ENCODE measurements at places on chromosomes 13 and 19.

GRCh38 chr13:44373601-44374347 is at the start of gene SERP2:
SERP2 (plus strand) TSS chr13:44373824; CDS start chr13:44374026, 202 bp downstream.
- no peak for DNase-seq

DNA sequence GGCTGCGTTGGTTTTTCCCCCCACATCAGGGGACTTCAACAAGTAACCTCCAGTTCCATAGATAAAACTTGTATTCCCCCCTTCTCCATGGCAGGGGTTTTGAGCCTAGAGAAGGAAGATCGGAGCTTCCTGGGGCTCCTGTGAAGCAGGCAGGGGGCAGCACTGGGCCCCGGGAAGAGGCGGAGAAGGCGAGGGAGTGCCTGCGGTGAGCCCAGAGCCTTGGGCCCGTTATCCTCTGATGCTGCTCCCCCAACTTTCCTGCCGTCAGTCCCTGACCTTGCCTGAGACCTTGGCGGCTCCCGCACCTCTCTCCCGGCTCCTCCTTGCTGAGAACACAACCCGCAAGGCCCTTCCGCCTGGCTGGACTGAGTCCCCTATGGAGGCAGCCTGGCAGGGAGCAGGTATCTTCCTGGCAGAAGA is 2.5 kb downstream of the LIPE start:
- no peak for DNase-seq

- no peak for DNase-seq
Observed at GRCh38 chr19:4297901-4298809, 4.0 kb downstream of the TMIGD2 start.

DNA sequence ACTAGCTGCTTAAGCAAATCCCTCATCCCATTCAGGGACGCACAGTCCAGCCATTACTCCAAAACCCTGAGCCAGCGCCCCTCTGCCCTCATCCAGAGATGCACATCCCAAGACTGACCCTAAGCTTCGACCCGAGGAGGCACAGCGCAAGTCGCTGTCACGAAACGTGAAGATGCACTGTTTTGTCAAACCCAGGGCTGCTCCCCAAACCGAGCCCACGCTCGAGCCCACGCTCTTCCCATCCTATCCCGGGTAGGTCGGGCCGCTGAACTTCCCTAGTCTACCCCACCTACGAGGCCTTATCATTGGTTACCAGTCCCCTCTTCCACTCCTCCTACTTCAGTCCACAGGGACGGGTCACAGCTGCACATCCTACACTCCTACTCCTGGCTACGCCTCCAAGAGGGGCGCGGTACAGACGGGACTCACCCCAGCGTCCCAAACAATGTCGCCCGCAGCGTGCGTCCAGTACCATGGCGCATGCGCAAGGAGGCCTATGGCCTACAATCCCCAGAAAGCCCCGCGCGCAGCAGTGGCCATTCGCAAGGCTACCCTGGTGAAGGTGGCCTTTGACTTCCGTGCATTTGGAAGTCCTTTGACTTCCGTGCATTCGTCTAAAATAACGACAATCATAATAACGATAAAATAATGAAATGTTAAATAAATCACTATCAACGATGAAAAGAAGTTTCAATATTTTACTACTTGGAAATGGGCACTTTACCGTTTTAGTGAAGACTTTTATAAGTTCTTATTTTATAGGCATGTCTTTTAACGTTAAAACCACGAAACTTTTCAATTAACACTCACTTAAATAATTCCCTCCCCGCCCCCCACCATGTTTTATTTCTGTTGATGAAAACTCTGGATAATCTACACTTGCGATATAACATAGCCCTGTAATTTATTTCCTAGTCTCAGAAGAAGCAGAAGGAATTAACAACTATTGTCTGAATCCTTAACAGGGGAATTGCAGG is at the start of gene ZNF285:
ZNF285 (minus strand) TSS at position 470 of the 977 bp plus-strand sequence. CDS start 4,395 bp downstream, outside the sequence.
- peak; percentile 81 for DNase-seq

DNA sequence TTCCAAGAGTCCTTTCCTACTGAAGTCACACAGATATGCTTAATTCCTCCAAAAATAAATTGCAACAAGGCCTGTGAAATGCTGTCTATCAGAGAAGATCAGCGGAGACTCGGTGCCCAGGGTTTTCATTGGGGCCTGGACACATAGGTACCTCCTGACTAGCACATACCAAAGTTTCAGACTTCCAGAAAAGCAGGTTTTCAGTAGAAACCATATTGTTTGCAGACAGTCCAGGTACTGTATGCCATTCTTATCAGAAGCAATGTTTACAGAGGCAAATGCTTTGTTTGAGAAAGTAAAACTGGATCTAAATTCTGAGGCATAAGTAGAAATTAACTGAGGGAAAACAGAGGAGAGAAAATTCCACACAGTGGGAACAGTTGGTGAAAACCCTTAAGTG is 12.8 kb downstream of the ZNF229 start:
- no peak for DNase-seq

DNA sequence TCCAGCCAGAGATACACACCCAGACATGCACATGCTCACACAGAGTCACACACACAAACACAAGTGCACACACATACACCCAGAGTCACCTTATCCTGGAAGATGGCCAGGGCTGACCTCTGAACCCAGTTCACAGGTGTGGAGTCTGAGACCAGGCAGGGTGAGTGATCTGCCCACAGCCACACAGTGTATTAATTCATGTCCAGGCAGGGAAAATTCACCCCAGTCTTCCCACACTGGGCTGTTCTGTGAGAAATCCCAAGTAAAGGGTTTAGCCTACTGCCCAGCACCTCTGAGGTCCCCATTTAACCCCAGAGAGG is 2.0 kb downstream of the POU2F2 start:
- no peak for DNase-seq

DNA sequence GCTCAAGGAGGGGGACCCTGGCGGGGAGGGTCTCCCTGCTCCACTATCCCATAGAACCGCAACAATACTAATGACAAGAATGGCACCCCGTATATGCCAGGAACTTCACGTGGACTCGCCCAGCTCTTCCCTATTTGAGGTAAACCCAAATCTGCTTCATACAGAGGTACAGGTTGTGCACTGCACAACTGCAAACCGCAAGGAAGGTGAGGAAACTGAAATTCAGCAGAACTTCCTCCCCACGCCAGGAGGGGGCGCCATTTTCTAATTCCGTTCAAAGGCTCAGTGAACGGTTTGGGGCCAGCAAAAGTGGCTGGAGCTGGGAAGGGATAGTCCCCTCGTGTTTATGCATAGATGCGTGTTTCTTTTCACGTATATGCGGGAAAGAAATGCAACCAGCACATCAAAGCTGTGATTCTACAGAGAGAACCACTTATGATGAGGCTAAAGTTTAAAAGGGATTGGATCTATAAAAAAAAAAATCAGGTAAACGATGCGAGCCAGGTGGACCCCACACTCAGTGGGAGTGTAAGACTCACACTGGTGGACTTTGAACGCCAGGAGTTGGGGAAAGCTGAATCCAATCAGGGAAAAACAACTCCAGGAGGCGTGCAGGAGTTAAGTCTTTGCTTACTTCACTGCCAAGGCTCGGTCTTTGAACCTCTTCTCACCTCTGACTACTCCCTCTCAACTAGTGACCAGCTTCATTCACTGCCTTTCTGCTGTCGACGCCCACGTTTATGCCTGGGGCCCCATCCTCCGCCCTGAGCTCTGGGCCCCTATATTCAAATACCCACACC is 20.3 kb downstream of the C19orf81 start:
- peak; percentile 32 for DNase-seq

- peak; percentile 90 for DNase-seq
Observed at GRCh38 chr19:11987405-11988281, 22.8 kb downstream of the ZNF763 start.

GRCh38 chr13:68872338-68872737 is 1235.3 kb upstream of the ATXN8OS start:
- no peak for DNase-seq

DNA sequence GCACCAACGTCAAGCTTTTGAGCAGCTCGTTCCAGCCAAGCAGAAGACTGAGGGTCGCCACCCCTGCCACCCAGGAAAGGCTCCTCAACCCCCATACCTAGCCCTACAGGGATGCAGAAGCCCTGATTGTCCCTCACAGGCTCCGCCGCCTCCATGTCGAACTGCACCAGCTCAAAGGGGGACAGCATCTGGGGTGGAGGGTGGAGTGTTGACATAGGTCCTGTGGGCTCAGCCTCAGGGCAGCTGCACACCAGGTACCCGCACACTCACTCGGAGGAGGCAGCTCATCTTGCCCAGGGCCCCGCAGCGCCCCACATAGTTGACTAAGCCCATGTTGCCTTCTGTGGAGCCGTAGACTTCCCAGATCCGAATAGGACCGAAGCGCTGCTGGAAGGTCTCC is 11.6 kb downstream of the SLC27A5 start:
- DNase-seq = no peak

GRCh38 chr19:5037936-5038335 is 69.0 kb downstream of the KDM4B start:
- DNase-seq = no peak

GRCh38 chr13:94583926-94584325 is 12.0 kb downstream of the TGDS start:
- DNase-seq = no peak

GRCh38 chr13:45696610-45697226 is 5.4 kb upstream of the CBY2 start:
- no peak for DNase-seq

DNA sequence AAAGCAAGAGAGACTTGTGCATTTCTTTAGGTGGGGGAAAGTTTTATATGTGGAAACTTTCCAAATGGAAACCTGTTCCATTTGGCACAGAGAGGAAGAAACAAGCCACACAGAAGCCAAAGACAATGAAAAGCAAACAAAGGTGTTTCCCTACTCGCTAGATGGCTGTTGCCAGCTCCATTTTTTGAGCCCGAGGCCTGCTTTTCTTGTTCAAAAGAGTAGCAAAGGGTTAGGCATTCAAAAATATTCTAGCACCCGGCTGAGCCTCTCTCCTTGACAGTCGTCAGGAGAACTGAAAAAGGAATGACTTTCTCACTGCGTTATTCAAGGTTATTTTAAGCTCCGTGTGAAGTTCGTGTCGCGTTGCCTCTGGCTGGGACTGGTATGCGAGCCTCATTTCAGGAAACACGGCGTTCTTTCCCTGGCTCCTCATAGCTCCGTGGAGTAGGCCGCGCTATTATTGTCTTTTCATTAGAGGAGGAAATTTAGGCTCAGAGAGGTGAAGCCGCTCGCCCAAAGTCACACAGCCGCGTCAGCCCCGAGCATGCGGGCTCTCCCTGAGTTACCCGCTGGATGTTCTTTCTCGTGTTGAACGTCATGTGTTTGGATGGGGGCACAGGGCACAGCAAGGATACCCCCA is 7.6 kb downstream of the TRPM4 start:
- DNase-seq = no peak

DNA sequence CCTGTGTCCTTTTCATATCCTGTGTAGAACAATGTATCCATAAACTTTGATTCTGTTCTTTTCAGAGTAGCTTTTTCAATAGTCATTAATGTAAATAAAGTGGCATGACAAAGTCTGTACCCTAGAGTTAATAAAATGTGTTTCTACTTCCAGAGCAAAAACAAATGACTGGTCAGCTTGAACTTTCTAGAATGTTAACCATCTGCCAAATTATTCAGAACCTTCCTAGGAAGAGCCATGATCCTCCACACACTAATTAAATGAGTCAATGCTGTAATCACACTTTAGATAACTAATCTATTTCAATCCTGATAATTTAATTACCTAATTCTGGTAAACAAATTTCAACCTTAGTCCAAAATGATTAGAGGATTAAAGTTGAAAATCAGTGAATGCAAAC is 73.2 kb downstream of the DIAPH3 start:
- no peak for DNase-seq

GRCh38 chr19:52453324-52454094 is at the start of gene ZNF578:
ZNF578 (plus strand) TSS chr19:52453553; CDS start chr19:52501846, 48,293 bp downstream.
- peak; percentile 71 for DNase-seq

DNA sequence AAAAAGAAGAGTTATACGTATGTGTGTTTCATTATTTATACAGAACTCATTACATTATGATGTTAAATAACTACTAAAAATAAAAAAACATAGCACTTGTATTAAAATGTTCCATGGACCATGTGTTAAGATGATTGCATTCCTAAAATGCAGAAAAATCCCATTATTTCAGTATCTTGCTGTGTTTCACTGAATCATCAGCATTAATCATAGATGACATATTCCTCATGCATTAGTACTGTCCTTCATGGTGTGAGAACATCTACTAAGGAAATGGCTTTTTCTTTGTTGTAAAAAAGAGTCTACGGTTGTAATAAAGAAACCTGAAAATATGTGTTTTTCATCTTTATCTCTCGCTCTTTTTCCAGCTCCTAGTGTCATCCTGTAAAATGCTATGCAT is 416.5 kb downstream of the FGF14 start:
- DNase-seq = no peak

DNA sequence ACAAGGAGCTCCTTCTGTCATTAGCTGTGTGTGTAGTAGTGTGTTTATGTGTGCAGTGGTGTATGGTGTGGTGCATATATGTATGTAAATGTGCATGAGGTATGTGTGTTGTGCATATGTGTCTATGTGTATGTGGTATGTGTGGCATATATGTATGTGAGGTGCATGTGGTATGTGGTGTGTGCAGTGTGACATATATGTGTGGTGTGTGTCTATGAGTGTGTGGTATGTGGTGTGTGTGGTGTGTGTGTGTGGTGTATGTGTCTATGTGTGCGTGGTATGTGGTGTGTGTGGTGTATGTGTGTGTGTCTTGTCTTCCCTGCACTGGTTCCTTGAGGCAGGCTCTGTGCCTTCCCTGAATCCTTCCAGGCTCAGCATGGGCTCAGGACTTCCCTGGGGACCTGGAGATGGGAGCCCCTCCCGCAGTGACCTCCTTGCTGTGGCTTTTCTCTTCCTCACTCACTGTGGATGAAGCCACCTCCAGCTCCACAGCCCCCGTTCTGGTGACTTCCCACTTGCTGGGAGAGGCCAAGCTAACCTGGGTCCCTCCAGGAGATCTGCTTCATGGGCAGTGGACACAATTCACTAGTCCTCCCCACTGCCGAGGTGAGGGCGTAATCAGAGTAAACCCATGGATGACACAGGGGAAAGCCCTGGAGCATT is 64.2 kb downstream of the CCDC70 start:
- no peak for DNase-seq

GRCh38 chr13:97631158-97631557 is 197.2 kb downstream of the RAP2A start:
- no peak for DNase-seq

DNA sequence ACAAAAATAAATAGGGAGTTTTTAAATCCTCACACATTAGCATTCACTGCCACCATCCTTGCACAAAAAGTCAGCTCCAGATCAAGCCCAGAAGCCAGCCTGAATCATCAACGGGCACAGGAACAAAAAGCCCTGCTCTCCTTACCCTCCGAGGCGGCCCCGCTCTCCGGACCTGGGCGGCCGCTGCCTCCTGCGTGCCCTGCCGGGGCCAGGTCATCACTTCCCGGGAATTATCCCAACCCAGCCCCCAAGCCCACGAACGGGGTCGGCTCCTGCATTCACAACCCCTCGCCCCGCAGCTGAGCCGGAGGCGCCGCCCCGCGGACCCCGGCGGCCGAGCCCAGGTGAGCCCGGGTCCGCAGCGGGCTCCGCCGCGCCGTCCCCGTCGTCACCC is 754 bp downstream of the DNAJB1 start:
- DNase-seq = no peak

DNA sequence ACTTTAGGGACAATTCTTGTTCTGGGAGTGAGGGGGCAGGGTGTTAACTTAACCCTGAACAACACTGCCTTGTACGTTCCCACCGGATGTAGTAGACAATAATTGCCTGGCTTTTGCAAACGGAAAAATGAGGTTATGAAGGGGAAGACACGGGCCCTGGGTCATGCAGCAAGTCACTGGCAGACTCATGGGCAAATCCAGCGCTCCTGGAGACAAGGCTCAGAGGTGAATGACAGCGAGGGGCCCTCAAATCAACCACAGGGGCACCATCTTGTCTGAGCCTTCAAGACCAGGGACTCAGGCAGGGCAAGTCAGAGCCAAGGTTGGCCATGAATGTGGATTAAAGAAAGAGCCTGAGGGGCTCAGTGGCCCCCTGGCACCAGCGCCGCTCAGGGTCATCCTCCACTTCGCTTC is 2.8 kb downstream of the RASA3 start:
- peak; percentile 32 for DNase-seq
